Natural killer cell treated with Interleukin-12 subunit alpha and Interleukin-12 subunit beta and Interleukin-15 and Interleukin-18, amount 100 ng/mL, for 72 hours (primary cell): ENCODE measurements at places on chromosomes 16 and 17. TPM values are rescaled to one million over a fixed set of nuclear protein-coding genes. Genes with fewer than 3 reads are reported as not detected.

G6PC1 gene
- not detected for total RNA-seq

WRAP53 gene
- total RNA-seq: 19.4 TPM

DHRS7C gene
- not detected for total RNA-seq

KLHL10 gene
- total RNA-seq: not detected

TNFRSF13B gene
- not detected for total RNA-seq

STAC2 gene
- not detected for total RNA-seq
